ENCODE measurements at places on chromosomes 12 and 14.

DNA sequence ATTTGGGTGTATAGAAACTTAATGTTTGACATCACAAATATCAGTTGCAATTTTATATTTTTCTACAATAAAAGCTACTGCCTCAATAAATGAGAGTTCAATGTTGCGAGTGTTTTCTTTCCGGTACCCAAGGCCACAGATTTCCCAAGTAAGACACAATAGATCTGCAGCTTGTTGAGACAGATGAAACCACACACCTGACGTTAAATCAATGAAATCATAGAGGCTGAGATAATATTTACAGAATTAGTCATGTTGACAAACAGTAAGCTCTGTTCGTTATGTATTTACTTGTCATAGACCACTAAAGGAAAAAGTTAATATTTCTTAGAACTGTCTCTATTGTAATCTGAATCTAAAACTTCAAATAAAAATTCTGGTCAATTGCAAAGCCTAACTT is 49.2 kb upstream of the PTHLH start:
- DNase-seq: no peak

- DNase-seq: no peak
These were observed 27.4 kb downstream of the MDM2 start for GRCh38 chr12:68835333-68835908.

GRCh38 chr14:52235866-52236510 is 31.5 kb upstream of the PTGDR start:
- DNase-seq: no peak

GRCh38 chr14:55973285-55973800 is 144.9 kb upstream of the PELI2 start:
- DNase-seq: no peak

GRCh38 chr12:75592638-75593335 is 81.4 kb upstream of the KRR1 start:
- DNase-seq: no peak

- DNase-seq: no peak
These were observed at the start of gene KRT85 for GRCh38 chr12:52366738-52367485. KRT85 (minus strand) TSS chr12:52367481; CDS start chr12:52367405, 76 bp downstream.

GRCh38 chr14:37034410-37035285 is 137.8 kb downstream of the SLC25A21 start:
- DNase-seq: no peak

DNA sequence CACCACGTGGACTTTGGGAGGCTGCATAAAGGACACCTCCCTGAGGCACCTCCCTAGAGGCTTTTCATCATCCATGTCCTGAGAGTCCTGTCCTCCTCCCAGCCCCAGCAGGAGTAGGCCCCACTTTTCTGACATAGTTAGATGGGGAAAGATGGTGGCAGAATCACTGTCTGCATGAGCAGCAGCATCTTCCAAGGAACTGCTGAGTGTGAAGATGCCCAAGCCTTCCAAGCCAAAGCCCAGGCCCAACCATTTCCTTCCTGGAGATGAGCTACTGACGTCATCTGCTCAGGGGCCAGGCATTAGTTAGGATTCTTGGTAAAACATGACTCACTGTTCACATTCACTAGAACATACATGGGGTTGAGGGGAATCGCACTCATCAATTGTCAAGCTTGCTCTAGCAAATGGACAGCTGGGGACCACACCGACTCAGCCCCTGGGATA is 37.3 kb downstream of the VDR start:
- no peak for DNase-seq

DNA sequence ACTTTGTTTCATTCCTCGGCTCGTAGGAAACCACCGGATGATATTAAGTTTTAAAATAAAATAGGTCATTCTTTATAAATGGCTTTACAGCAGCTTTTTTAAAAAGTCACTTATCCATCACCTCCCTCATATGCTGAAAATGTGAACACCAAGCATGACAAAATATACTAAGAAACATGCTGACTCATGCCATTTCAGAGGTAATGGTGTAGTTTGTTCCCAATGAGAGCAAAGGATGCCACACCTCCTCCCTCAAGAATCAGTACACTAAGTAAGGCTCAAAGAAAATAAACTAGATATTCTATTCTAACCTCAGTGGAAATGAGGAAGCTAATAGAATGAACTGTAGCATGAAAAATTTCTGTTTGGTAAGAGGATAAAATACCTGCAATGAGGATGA is 5.5 kb upstream of the DIO2 start:
- DNase-seq: no peak

DNA sequence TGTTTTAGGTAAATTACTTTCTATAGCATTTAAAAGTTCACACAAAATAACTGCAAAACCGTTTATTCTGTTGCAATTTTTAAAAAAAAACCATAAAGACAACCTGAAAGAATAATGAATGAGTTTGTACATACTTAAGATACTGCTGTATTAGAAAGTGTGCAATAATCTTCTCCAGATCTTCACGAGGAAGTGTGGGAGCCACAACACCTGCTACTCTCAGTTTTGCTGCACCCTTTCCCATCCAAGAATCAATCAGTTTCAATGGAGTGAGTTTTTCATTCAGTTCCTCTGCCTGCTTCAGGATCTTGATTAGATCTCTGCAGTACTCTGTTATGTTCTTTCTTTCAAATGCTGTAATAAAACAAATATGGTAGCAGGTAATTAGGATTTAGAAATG is 30.1 kb downstream of the RECQL start:
- DNase-seq: no peak

DNA sequence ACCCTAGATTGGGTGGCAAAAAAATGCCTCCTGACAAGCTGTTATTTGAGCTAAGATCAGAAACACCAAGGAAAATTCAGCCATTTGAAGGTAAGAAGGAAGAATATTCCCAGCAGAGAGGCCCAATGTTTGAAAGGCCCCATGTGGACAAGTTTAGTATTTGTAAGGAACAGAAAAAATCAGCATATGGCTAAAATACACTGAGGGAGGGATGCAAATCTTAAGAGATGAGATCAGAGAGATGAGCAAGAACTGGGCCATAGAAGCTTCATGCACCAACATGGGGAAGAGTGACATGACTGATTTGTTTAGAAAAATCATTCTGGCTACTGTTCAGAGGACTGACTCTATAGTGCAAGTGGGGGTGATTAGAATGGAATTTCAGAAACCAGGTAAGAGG is 496.8 kb upstream of the SOX5 start:
- DNase-seq: no peak

- DNase-seq: no peak
These were observed 37.4 kb upstream of the HIGD1C start for GRCh38 chr12:50914872-50915484.

GRCh38 chr14:41418851-41419250 is 187.8 kb upstream of the LRFN5 start:
- DNase-seq: no peak

- no peak for DNase-seq
These were observed 388.1 kb downstream of the CCDC91 start for GRCh38 chr12:28578361-28578760.

DNA sequence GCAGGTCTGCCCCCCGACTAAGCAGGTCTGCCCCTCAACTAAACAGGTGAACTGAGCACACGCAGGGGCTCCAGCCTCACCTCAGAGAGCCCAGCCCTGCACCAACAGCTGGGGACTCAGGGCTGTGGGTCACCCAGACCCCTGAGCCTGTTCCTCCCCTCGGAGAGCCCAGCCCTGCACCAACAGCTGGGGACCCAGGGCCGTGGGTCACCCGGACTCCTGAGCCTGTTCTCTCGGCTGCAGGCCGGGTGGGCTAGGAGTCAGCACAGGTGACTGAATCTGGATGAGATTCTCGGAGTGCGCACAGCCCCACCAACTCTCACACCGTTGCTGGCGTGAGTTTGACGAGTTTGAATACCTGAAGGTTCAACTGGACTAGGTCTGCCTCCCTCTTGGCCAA is 20.3 kb upstream of the ANKLE2 start:
- DNase-seq: no peak

DNA sequence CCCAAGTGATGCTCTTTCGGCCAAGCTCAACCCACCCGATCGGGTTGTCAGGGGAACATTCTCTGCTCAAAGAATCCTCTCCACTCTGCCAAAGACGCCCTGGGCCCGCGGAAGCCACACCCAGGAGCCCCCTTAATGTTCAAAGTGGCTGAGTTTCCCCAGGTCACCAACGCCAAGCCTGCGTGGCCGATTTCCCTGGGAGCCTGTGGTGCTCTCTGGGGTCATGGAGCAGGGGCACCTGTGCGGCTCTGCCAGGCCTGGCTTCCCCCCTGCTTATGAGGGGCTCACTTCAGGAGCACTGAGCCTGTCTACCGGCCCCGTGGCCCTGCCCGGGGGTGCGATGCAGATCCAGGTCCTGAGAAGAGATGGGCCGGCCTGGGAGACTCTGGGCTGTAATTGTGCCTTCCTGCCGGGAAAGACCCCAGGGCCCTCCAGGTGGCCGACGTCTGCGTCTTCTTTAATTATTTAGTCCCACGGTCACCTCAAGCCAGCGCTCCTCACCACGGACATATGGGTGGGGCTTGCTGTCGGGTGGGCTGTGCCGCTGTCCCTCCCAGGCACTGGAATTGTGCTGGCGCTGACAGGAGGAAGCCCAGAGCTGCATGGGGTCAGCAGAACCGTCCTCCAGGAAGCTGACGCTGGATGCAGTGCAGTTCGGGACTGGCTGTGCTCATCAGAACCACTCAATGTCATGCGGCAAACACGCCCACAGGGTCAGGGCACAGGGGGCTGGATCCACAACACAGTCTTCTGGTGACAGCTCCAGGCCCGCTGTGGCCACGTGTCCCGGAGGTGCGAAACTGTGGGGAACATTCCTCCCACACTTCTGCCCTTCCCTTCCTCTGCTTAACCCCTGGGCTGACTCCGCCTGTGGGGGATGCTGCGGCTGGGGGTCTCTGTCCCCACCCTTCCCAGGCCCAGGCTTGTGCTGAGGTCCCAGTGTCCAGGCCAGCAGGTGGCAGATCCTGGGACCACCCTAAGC is 267.6 kb upstream of the SFSWAP start:
- no peak for DNase-seq

DNA sequence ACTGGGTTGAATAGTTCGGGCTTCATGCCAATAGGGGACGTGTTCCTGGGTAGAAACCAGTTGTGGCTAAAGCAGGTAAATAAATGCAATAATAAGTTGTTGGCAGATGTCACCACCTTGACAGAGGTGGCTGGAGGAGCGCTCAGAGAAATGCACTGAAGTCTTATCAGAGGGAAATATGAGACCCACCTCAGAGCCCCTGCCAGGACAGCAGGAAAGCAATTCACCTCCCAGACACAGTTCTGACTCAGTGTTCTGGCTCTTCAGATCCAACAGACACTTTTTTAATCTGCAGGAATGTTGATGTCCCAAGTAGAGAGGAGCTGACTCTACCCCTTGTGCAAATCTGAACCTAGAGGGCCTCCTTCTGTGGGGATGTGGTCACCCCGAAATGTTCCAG is 687.1 kb upstream of the FBXO33 start:
- no peak for DNase-seq

DNA sequence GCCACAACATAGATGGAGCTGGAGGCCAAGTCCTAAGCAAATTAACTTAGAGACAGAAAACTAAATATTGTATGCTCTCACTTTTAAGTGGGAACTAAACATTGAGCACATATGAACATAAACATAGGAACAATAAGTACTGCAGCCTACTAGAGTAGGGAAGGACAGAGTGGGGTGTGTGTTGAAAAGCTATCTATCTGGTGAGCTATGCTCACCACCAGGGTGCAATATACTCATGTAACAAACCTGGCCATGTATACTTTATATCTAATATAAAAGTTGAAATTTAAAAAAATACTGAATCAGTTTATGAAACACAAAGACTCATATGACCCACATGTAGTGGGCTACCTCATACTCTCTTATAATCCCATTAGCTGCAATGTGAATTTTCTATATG is 1305.0 kb downstream of the LRFN5 start:
- DNase-seq: no peak

DNA sequence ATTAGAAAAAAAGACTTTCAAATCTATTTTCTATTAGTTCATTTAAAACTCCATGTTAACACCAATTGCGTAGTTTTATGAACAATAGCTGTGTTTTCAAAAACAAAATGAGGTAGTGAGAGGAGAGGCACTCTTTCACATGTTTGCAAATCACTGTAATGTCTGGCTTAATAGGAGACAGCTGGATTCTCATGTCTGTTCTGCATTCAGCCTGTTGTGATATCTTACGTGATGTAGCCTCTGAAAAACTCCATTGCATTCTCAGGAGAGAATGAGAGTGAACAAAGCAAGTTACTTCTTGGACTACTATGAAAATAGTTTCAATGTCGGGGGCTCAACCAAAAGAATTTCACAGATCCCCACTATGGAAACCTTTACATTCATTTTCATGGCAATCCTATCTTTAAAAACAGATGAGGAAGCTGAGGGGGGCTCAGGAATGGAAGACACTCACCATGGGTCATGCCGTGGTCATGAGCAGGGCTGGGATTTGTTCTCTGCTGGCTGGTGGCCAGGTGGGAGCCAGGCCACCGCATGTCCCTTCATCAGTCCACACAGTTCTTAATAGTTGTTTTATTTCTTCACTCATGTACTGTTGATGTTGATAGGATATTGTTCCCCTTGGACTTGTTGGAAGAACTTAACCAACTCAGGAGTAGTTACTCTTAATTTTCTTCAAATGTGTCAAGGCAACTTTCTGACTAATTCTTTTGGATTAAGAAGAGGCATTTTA is 346.2 kb upstream of the FAR2 start:
- DNase-seq: no peak

Data from T1000 (cell line).